ENCODE measurements at places on chromosomes 11 and 22.
A peak's percentile ranks its signal among the peaks of the same experiment; 100 is the strongest.

DNA sequence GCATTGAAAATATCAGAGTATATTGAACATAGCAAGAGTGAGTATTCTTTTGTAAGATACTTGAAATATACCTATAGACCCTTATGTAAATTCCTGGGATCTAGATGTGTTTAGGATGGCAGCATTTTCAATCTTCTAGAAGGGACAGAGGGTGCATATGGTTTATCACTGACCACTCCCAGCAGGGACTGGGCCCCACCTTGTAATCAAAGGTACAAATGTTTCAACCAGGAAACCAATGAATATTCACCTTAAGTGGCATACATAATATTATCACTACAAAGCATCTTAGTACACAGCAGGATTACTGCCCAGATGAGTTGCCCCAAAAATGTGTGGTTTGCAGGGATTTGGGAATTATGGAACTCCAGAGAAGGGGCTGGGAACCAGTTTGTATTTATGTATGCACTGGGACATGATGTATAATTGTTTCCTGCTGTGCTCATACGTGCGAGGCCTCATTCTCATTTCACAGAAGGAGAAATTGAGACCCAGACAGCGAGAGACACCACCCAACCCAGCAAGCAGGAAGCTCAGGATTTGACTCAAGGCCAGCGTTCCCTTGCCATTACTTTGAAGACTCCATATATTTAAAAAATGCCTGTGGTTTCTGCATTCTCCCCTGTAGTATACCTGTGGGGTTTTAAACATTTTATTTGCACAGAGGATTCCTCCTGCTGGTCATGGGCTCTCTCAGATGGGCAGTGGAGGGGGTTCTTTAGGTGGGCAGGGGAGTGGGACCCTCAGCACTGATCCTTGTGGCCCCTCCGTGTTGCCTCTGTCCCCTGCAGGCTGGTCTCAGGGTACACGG lies 5.2 kb downstream of the APOL4 start:
- DNase-seq, result no peak

DNA sequence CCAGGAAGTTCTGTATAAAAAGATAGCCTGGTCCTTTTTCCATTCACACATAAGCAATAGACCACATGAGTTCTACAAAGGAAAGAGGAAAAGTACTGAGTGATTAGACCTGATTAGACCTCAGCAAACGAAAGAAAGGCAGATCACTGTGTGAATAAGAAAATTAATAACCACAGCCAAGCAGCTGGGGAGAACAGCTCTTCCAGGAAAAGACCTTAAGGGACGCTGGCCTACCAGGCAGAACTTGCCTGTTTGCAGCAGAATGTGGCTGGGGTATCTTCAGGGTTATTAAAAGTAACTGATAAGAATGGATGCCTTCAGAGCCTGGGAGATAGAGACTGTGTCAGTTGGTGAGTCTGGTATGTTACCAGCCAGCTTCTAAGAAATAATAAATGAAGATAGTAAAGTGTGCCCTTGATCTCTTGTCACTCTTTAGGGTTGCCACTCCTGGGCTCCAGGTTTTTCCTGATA lies 172.9 kb downstream of the DBX1 start:
- no peak for DNase-seq

DNA sequence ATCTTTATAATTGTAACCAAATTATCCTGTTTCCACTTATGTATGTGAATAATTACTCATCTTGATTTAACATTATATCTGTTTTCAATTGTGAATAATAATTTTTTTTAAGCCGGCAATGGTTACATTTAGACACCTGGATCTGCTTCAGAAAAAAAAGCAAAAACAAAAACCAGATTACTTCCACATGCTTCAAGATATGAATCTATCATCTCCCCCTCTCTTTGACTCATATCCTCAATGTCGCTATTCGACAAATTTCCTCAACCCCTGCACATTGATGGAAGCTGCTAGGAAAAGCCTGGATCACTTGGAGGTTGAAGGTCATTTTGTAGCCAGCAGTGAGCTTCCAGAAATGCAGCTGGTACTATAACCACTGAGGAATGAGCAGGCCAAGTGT lies 42.7 kb downstream of the SLC1A2 start:
- DNase-seq, result no peak

- DNase-seq, result no peak
Measured at GRCh38 chr22:28239941-28240340, 320.9 kb upstream of the PITPNB start.

DNA sequence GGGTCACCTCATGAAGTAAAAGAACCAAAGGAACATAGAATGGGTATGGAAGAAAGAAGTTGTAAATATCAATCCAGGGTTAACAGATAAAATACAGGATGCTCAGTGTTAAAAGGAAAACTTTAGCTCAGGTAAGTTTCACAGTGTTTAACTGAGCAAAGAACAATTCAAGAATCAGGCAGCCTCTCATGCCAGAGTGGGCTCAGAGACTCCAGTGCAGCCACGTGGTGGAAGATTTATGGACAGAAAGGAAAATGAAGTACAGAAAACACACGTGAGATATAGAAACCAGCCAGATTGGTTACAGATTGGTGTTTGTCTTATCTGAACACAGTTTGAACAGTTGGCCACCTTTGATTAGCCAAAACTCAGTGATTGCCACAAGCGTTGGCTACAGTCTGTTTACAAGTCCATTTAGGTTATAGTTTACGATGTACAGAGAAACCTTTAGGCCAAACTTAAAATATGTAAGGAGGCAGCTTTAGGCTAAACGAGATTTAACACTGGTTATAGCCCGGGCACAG lies 9.1 kb downstream of the AP5B1 start:
- no peak for DNase-seq

DNA sequence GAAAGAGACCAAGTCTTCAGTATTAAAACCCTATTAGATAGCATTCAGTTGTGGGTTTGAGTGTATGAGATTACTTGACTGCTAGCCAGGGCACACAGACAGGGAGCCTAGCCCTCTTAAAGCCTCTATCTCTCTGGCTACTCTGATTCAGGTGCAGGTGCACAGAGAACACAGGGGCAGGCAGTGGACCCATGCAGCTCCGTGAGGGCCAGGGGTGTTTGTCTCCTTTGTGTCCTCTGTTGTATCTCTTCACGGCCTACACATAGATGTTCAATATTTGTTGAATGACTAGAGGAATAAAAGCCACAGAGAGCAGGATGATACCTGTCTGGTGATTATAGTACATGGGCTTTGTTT lies 21.5 kb upstream of the AIFM3 start:
- DNase-seq, result no peak

GRCh38 chr11:28107191-28107749 lies 686 bp downstream of the KIF18A start:
- no peak for DNase-seq

DNA sequence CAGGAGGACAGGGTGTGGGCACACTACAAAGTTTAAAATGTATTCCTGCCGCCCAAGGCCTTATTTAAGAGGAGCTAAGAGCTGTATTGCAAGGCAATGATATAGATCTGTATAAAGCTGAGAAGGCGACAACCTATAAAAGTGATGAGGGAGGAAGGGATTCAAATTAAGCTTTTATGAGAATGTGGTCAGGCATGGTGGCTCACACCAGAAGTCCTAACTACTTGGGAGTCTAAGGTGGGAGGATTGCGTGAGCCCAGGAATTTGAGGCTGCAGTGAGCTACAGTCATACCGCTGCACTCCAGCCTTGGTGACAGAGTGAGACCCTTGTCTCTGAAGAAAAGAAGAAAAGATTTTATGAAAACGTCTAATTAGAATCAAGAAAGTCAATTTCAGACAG lies 9.7 kb upstream of the GLB1L3 start:
- DNase-seq, result no peak

DNA sequence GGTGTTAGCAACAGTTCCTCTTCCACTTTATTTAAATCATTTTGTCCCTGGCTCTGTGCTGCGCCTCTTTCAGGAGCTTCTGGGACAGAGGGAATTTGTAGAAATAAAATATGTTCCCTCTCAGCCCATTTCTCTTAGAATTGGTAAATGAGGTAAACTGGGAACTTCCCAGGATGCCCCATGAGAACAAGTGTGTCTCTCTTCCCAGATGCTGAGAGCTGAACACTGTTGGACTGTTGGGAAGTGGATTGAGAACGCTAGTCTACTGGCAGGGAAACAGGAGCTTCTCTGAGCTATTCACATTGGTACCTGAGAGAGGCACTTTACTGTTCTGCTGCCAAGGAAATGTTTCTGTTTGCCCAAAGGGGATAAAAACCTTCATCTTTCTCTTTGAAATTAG lies 4.0 kb downstream of the CRY2 start:
- no peak for DNase-seq

DNA sequence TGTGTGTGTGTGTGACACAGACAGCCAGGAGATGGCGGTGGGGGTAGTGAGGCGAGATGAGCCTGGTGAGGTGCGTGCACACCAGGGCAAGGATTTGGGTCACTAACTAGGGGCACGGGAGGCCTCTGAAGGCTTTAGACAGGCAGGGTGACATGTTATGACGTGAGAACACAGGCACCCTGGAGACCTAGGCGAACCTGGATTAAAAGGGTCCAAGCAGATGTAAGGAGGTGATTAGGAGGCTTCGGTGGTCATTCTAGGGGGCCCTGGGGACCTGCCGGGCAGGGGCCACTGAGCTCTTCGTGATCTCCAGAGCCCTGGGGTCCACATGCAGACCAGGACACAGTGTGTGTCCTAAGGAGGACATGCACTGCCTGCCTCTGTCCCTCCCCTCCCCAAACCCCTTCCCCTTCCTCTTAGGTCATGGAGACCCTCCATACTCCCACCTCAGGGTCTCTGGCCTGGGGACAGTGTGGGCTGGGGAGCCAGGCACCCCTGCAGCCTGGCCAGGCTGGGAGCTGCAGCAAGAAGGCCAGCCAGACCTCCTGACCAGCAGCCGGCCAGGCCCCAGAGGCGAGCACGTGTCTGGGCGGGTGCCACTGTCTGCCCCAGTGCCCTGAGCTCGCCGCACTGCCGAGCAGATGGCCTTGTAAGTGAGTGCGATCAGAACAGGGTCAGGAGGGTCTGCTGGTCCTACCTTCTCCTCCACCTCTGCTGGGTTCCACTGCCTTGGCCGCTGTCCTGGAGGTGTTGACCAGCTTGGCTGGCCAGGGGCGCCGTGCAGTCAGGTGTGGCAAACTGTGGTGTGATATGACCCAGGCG lies 32.1 kb downstream of the IFT27 start:
- DNase-seq, result no peak

- DNase-seq, result no peak
Measured at GRCh38 chr22:46484861-46485595, 52.4 kb downstream of the CELSR1 start.

- peak; percentile 50 for DNase-seq
Measured at GRCh38 chr11:46560300-46560991, 33.4 kb downstream of the AMBRA1 start.

GRCh38 chr22:50057278-50058060 lies 629 bp downstream of the TTLL8 start:
- no peak for DNase-seq

Measured in fibroblast of pulmonary artery (primary cell).